ENCODE measurements at places on chromosomes 2 and 18.

- DNase-seq, result peak; percentile 33
These were observed 175.1 kb downstream of the GALNT1 start for GRCh38 chr18:35756506-35757117.

DNA sequence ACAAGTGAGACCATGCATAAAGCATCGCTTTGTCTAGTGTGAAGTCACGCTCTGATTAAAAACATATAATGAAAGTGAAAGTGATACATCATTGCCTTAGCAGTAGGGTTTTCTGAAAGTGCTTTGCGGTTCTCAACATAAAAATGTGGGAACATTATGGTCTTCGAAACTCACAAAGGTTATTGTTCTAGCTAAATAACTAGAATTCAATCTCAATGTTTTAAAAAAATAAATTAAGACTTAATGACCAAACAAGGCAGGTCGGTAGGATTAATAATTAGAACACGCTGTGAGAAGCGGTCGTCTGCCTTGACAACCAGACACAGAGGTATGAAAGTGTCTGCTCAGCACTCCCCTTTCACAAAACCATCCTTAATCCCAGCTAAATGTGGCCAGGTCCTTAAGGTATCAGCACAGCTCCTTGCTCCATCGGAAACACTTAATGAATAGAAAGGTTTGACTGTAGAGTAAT lies 42.2 kb downstream of the KLHL14 start:
- no peak for DNase-seq

GRCh38 chr2:4903656-4904348 lies 788.4 kb upstream of the SOX11 start:
- DNase-seq, result no peak

GRCh38 chr18:68796936-68797690 lies 767 bp upstream of the CCDC102B start:
- no peak for DNase-seq

GRCh38 chr2:4791488-4791887 lies 900.7 kb upstream of the SOX11 start:
- peak; percentile 3 for DNase-seq

Measured in renal cortex interstitium (tissue), 15 donors.